Caki2 (cell line): ENCODE measurements at places on chromosomes 1 and 21. TPM values are rescaled to one million over a fixed set of nuclear protein-coding genes. Genes with fewer than 3 reads are reported as not detected.
A peak's percentile ranks its signal among the peaks of the same experiment; 100 is the strongest.

- DNase-seq, result no peak
Measured at GRCh38 chr1:170863621-170864020, 71.7 kb upstream of the MROH9 start.

- no peak for DNase-seq
Measured at GRCh38 chr21:36464590-36464989, 15.3 kb downstream of the CLDN14 start.

GRCh38 chr1:108947871-108948525 lies 15.3 kb downstream of the CLCC1 start:
- DNase-seq, result no peak

DNA sequence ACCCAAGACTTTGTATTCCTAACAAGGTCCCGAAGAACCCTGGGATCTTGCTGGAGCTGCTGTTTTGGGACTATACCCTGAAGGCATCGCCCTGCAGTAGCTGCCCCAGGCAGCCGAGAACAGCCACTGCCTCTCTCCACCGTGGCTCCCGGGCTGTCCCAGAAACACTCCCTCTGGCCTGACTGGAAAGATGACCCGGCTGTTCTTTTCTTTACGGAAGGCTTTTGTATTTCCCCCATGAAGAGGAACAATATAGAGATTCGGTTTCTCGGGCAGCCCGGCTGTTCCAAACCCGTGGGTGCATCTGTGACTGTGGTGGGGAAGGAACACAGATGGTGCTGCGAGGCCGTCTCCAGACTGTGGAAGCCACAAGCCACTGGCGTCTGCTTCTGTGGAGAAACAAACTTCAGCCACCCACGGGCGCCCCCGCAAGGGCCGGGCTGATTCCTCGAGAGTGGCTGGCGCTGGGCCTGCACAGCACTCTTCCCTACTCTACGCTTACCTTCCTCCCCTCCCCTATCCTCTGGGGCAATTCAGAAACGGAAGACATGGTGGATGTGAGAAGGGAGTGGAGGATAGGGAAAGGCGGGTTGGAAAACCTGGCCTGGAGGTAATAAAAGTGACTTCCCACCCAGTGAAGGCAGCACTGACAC lies 33.7 kb upstream of the VASH2 start:
- DNase-seq, result no peak

GRCh38 chr21:44334329-44335030 lies 4.7 kb downstream of the CFAP410 start:
- no peak for DNase-seq

- peak; percentile 37 for DNase-seq
Measured at GRCh38 chr1:68495968-68496679, 758 bp downstream of the DEPDC1 start.

GRCh38 chr1:43625063-43625780 lies 24.7 kb upstream of the KDM4A start:
- no peak for DNase-seq

DNA sequence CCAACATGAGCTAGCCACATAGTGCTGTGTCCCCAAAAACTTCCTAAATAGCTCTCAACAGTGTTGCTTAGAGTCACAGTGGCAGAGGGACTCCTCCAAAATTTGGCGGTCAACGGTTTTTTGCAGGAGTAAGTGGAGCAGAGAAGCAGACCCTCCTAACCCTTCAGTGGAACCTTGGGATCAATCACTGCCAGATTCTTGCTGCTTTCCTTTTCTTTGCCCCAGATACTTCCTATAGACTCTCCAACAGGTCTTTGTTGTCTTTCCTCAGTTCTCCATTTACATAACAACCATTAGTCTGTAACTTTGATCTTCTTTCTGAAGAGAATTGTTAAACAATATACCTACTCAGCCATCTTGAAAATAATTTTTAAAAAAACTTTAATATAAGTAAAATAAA lies 556.1 kb downstream of the BRINP3 start:
- no peak for DNase-seq

DNA sequence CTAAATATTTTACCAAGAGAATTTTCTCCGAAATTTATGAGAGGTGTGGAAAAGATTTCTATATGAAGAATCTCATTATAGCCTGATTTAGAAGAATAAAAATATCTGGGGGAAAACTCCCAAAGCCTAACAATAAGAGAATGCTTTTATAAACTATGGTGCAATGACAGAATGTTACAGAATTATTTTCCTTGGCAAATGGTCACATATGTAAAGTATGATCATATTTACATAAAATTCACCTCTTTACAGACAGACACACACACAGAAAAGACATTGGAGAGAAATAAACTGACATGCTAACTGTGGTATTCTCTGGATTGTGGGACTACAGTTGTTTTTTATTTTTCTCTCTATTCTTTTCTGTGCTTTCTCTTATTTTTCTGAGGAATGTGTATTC lies 226.3 kb upstream of the USP24 start:
- no peak for DNase-seq

- no peak for DNase-seq
Measured at GRCh38 chr1:201495551-201496295, 11.2 kb downstream of the CSRP1 start.

DNA sequence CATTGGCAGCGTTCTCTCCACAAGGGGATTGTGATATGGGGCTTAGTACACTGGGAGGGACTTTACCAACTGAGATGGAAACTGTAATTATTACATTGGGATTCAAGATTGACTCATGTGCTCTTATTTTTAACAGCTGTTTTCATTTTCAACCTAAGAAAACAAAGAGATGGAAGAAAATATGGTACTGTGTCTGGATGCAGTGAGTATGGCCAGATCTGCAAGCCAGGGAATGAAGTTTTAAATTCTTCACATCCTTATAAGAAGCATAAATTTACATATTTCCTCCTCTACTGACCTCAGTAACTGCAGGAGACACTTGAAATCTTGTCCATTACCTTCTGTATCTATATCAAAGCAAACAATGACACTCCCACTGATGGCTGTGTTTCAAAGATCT lies 81.5 kb upstream of the EDEM3 start:
- no peak for DNase-seq

DNA sequence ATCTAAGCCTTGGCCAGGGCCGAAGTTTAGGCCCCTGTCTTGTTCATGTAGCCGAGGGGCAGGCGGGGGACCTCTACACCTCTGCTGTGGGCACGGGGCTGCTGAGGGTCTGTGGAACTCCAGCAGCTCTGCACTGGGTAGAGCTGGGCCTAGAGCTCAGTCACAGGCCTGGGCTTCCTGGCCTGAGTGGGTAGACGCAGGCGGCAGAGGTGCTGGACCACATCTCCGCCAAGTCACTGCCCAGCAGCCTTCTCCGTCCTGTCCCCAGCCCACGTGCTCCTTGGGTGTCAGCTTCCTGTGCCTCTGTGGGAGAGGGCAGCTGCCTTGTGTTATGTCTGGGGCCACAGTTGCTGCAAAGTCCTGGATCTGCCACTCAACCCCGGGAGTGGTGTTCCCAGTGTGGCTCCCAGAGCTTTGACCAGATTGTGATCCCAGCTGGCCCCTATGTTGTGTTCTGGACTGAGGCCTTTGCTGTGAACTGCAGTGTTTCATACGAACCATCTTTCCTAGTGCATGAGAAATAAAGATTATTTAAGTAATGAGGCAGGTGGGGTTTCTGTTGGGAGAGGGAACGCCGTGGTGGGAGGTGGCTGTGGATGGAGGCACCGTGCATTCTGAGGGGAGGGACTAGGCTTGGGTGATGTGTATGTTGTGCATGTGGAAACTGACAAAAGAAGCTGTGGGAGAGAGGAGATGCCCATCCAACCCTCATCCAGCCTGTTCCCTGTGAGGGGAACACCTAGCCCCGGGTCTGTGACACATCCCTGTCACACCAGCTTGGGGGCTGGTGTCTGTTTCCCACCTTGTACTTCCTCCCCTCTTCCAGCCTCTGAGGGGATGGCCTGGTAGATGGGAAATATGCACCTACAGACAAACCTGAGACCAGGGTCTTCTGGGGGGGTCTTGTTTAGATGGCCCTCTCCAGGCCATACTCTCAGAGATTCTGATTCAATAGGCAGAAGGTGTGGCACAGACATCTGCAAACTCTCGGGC lies 12.2 kb downstream of the AMPD2 start:
- no peak for DNase-seq

GRCh38 chr1:111553196-111553595 lies 49.8 kb upstream of the ADORA3 start:
- DNase-seq, result no peak

DNA sequence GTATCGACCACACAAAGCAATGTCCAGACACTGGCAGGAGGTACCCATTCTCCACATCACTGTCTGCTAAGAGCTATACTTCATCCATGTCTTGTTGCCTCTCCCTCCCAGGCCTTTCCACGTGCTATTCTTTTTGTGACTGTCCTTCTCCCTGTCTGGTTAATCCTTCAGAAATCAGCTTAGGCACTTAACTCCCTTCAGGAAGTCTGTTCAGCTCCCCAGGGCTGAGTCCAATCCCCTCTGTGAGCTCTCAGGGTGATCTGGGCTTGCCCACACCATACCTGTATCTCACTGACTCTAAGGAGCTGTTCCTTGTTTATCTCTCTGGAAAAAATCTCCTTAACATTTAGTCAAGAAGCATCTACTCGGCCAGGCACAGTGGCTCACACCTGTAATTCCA lies 69.4 kb downstream of the NID1 start:
- no peak for DNase-seq

DNA sequence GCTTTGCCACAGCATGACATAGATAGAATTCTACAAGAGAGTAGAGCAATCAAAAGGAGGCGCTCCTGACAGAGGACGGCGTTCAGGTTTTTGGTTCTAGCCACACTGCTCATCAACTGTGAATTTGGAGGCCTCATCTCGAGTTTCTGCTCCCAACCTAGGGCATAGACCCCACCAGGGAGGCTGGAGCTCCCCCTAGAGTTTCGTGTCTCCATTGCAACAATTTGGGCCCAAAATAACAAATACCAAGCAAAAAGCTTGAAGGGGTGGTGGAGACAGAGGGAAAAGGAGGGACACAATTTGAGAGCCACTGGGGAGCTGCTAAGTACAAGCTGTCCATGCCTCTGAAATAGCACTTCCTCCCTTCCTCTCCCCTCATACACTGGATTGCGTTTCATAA lies 297.0 kb downstream of the GPATCH2 start:
- DNase-seq, result no peak

GRCh38 chr1:7993593-7994479 lies 32.3 kb downstream of the ERRFI1 start:
- no peak for DNase-seq

DNA sequence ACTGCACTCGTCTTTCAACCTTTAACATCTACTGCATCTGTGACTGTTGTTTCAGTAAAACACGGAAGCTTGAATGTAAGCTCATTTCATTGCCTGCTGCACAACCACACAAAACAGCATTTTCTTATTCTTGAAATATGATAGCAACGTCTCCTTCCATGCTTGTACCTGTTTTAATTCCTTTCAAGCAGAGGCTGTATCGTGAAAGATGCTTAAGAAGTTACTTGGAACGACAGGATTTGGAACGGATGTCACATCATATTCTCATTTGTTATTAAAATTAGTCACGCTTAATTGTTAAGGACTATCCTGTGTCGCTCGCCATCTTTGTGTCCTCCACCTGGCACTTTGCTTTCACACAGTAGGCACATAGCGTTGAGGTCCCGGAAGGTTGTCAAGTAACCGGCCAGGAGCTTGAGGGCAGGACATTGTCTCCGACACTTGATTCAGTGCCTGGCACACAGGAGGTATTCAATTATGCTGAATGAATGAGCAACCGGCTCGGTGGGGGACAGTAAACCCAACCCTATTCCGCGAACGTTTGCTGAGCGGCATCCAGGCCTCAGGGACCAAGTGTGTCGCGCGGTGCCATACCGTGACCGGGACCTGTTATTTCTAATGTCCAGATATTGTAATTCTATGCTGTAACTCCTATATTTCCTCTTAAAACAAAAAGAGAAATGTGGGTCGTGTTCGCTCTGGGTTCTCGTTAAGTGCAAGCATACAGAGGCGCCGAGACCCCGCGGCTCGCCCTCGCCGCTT lies 499 bp upstream of the SH3GLB1 start:
- no peak for DNase-seq

DNA sequence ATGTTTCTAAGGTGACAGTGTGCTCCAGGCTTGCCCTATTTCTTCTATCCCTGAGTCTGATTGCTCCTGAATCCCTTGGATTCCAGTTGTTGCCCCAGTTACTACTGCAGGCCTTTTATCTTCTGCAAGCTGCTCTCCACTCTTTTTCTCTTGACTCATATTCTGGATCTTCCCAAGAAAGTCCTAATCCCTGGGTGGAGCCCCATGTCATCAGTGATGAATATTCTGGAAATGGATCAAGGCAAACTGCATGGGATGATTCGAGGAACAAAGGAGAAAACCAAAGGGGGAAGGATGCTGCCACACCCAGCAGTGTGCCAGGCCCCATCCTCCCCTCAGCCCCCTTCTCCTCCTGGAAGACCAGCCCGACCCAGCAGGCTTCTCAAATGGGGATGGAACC lies 63.3 kb upstream of the ATP2B4 start:
- DNase-seq, result no peak

- DNase-seq, result no peak
Measured at GRCh38 chr1:194267021-194267420, 1080.6 kb upstream of the B3GALT2 start.

DNA sequence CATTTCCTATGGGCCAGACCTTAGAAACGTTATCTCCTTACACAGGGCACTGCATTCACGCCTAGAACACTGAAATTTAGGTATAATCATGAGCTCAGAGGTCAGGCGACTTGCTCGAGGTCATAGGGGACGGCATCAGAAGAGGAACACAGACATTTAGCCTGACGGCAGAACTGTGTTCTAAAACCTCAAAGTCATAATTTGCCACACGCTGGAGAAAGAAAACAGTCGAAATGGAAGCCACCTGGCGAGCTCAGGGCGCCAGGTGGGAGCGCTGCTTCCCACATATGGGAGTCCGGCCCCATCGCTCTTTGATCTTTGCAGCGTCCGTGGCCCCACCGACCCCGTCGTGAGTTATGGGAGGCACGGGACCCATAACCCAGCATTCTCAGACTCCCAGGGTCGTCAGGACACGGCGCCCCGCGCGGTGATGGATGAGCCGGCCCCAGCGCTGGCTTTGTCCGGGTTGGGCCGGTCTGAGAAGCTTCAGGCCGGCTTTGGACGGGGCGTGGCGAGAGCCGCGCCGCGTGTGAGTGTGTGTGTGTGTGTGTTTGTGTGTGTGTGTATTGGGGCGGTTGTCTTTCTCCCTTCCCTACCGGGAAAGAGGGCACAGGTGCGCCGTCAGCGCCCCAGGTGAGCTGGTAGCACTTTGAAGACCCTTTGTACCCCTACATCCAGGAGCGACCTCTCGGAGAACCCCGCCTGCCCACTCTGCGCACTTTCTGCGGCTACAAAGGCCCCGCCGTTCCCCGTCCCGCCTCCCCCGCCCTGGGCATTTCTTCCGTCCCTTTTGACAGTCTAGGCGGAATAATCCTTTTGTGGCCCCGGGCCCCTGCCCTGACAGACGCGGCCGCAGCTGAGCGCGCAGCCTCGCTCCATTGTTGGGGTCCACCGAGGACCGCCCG lies 861 bp upstream of the DRAXIN start:
- no peak for DNase-seq

- DNase-seq, result no peak
Measured at GRCh38 chr1:168792142-168792541, 63.1 kb upstream of the DPT start.

THEM5 gene
- total RNA-seq, result not detected in 2 replicates

ACKR1 gene
- total RNA-seq, result not detected in 2 replicates

RNU1-4 gene
- not detected in 2 replicates for total RNA-seq

PLA2G2F gene
- not detected in 2 replicates for total RNA-seq

CLCNKB gene
- total RNA-seq, result not detected in 2 replicates

BRINP2 gene
- 14.4 and 19.0 TPM in 2 replicates for total RNA-seq

ETV3L gene
- not detected in 2 replicates for total RNA-seq

A3GALT2 gene
- not detected in 2 replicates for total RNA-seq

PPP1R15B gene
- 22.6 and 26.1 TPM in 2 replicates for total RNA-seq

LCE2A gene
- not detected in 2 replicates for total RNA-seq

DYRK3 gene
- total RNA-seq, result 5.1 and 9.2 TPM in 2 replicates

MIS18A gene
- 22.4 and 33.4 TPM in 2 replicates for total RNA-seq

H6PD gene
- total RNA-seq, result 18.5 and 22.2 TPM in 2 replicates

CFHR5 gene
- not detected in 2 replicates for total RNA-seq

IFI44 gene
- 19.4 and 23.8 TPM in 2 replicates for total RNA-seq

NR1I3 gene
- not detected in 2 replicates for total RNA-seq
